Activated naive CD4-positive, alpha-beta T cell (primary cell): ENCODE measurements at places on chromosomes 3 and 15.
A peak's percentile ranks its signal among the peaks of the same experiment; 100 is the strongest.

DNA sequence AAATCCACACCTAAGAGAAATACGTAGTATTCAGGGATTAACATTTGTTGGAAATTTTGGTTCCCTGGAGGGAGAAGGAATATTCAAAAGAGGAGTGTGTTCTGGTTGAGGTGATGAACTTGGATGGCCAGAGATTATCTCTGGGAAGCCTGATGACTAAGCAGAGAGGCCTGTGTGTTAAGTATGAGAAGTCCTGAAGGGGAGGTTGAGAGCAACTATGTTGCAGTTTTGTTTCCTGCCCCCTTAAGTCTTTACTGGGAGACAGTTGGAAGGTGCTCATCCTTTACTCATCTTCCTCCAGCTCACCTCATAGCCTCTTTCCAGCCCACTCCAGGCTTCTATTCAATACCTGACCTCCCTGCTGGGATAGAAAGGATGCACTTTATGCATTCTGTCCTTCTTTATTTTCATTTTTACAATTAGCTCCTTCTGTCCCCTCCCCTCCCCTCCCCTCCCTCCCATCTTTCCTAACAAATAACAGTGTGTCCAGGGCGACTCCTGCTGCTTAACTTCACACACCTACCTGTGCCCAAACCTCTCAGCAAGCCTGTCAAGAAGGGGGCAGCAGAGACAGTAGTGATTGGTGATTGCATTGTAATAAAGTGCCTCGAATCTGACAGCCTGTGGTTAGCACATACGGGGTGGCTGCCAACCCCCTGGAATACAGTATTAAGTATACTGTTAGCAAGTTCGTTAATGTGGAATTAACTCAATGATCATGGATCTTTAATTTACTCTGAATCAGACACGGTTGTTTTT lies 11.9 kb downstream of the RAP2B start:
- DNase-seq, result no peak

GRCh38 chr3:134473868-134474546 lies 11.8 kb downstream of the ANAPC13 start:
- DNase-seq, result peak; percentile 71

- DNase-seq, result no peak
Measured at GRCh38 chr3:184186184-184186901, at the start of gene ABCF3. TSS of gene ABCF3 (plus strand) at chr3:184186199. CDS start at chr3:184186208, 9 bp downstream.

DNA sequence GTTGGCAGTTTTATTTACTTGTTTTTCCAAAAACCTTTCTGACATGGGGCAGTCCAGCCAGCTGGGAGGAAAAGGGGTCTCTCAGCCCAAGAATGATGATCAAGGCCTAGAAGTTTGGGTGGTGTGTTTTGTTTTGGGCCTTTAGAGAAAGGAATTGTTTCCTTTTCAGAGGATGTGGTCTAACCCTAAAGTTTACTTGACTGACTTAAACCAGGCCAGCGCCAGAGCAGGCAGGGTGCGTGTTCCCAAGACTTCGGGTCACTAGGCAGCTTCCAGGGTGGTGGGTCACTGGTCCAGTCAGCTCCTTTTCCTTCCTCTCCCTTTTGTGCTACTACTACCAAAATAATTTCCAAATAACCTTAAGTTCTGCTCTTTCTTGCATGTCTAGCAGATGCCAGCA lies 4.9 kb downstream of the FLNB start:
- DNase-seq, result no peak

DNA sequence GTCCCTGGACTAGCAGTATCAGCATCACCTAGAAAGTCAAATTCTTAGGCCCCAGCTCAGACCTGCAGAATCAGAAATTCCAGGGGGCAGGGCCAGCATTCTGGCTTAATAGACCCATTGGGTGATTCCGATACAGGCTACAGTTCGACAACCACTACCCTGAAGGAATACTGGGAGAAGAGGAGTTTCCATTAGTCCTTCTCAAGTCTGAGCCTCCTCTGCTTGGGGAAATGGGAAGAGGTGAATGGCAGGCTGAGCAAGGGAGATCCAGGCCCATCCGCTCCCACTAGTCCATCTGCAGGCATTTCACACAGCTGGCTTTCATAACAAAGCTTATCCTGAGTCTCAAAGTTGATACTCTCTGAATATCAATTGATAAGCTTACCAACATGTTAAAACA lies 69.1 kb downstream of the MECOM start:
- DNase-seq, result no peak

DNA sequence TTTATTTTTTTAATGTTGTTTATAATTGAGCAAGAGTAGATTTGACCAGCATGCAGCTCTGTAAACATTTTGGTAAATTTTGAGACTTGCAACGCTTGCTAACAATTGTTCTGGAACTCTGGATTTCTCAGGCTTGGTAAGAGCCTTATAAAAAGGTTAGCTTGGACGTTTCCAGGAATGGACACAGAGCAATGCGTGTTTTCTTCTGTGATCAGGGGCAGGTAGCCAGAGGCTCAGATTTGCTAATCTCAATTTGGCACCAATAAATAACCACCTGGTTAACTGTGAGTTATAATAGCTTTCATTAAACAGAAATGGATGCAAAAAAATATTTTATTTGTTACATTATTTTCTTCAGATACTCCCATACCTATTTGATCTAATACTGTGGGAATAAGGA lies 39.8 kb downstream of the CADM2 start:
- no peak for DNase-seq

DNA sequence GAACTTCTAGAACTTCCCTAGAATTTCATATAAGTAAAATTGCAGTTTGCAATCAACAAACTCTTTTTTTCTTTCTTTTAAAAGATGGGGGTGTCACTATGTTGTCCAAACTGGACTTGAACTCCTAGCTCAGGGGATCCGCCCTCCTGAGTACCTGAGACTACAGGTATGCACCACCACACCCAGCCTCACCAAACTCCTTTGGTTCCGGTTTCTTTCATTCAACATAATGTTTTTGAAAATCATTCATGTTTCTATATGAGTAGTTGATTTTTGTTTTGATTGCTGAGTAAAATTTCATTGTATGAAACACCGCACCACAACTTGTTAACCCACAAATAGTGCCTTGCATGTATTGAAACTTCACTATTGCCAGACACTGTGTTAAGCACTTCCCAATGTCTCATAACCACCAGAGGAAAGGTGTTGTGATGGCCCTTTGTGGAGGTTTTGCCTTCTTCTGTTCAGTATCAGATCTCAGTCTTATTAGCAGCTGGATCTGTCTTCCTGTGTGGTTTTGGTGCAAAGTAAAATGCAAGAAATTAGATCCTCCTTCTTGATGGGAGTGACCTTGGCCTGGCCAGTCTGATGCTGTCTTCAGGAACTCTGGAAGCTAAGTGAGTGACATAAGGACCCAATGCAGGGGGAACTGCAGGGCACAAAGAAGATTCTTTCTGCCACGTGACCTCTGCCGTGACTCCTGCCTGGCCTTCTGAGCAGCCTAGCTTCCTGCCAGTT lies 78.8 kb upstream of the UBE2E1 start:
- DNase-seq, result no peak

- DNase-seq, result no peak
Measured at GRCh38 chr3:120137548-120137947, 43.3 kb upstream of the GSK3B start.

DNA sequence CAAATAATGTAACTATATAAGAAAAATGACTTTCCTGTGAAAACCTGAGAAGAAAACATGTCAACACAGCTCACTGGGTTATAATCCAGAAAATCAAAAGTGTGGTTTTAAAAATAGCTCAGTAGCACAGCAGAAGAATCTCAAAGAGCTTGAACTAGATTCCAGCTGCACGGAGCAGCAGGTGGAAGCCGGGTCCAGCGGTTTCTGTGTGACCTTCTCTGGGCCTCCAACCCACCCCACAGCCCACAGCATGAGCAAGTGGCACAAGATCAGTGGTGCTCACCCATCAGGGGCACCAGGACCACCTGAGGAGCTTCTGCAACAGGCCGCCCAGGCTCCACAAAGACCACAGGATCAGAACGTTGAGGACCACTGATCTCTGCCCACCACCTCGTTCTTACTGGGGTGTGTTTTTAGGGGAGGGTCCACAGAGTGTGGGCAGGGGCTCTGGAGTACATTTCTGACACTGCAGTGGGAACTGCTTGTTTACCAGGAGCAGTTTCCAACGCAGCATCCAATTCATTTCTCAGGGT lies 23.2 kb downstream of the SLC41A3 start:
- DNase-seq, result no peak

GRCh38 chr3:124760601-124761000 lies 30.3 kb downstream of the UMPS start:
- no peak for DNase-seq

- DNase-seq, result no peak
Measured at GRCh38 chr3:123275691-123276090, 73.9 kb downstream of the SEC22A start.

GRCh38 chr3:124559846-124560574 lies 170.2 kb upstream of the UMPS start:
- no peak for DNase-seq

GRCh38 chr3:145492456-145492855 lies 668.5 kb downstream of the PLOD2 start:
- DNase-seq, result no peak

- DNase-seq, result no peak
Measured at GRCh38 chr3:118838871-118839270, 195.8 kb downstream of the IGSF11 start.

DNA sequence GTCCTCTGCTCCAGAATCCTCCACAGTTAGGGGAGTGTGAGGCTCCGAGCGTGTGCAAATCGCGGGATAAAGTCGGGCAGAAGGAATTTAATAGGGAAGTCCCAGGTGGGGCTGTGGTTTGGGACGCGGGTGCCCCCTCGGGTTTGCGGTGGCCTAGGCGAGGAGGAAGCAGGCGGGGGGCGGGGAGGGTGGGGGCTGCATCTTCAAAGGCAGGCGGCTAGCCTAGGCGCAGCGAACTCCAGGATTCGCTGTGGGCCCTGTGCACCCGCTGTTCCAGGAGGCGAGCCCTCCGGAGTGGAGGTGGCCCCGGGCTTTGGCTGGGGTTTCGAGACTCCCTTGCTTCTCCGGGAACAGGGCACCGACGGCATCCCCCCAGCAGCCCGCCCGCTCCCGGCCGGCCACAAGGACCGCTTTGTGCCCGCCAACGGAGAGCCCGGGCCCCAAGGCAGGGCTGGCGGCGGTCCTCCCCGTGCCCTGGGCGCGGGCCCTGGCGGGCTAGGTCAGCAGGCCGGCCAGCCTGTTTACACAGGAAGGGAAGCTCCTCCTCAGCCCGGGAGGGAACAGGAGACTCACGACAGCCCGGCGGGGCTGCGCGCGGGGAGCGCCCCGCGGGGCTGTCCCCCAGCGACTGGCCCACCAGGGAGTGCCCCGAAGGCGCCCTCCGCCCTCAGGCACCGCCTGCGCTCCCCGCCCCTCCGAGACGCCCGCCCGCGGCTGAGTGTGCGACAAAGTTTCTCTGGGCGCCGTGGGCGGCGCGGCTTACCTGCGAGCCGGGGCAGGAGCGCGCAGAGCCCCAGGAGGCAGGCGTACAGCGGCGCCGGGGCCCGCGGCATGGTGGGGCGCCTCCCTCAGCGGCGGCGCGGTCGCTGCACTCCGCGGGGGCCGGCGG lies 753 bp downstream of the ITGB5 start:
- DNase-seq, result no peak

- DNase-seq, result no peak
Measured at GRCh38 chr15:89448825-89449224, 47.6 kb downstream of the RHCG start.

DNA sequence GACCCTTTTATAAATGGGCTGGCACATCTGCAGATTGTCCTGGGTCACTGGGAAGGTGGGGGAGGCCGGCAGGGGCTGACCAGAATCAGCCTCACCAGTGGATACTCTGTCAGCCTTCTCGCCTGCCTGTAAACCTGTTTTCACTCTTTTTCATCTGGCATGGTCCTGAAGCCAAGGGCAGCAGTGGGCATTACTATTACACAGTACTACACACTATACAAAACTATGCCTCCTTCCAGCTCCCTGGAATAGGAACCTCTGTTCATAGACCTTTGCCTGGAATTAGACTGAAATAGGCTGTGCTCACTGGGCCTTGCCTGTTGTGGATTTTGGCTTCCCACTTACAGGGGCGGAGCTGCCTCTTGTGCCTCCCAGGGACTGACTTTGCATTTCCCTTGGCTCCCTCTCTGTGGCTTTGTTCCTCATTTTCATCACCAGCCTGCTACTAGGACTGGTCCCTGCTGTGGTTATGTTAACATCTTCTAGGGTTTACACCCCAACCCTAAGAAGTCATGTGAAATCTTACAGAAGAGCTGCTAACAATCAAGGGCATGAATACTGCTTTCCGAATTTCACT lies 120.7 kb downstream of the FNDC3B start:
- no peak for DNase-seq

DNA sequence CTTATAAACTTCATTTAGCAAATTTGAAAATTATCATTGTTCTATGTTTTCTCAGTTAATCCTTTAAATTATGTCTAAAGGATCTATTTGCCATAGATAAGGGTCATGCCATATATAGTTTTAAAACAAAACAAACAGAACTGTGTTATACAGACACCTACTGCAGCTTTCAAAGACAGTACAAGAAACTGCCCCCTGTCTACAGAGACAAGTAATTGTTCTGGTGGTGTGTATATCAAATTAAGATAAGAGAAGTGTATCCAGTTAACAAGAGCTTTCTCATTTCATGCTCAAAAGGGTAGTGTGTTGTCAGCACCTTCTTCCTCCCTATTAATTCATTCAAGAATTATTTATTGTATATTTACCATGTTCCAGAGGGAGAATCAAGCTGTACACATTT lies 201.2 kb downstream of the FMN1 start:
- DNase-seq, result no peak

DNA sequence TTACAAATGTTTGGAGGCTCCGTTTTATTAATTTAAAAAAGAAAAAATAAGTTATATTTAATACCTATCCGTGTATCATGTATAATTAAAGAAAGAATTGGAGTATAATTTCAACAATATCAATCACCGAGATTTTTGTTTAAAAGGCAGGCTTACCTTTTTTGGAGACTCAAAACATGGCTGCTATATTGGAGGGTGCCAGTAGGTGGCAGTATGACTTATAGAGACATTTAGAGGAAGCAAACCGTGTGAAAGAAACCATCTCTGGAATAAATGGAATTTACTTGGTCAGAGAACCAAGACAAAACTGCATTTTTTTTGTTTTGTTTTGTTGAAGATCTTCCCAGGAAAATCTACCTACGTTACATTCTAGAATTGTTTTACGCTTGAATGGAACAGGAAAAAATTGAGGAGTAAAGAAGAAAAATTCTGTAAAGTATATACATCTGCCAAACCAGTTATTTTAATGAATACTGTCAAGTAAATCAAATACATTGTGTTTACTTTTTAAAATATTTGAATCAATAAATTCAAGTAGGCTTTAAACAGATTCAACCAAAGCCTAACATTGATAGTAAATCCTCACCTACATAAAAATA lies 802.6 kb upstream of the ALCAM start:
- DNase-seq, result peak; percentile 14

- DNase-seq, result no peak
Measured at GRCh38 chr15:97126553-97127233, 796.2 kb downstream of the NR2F2 start.

DNA sequence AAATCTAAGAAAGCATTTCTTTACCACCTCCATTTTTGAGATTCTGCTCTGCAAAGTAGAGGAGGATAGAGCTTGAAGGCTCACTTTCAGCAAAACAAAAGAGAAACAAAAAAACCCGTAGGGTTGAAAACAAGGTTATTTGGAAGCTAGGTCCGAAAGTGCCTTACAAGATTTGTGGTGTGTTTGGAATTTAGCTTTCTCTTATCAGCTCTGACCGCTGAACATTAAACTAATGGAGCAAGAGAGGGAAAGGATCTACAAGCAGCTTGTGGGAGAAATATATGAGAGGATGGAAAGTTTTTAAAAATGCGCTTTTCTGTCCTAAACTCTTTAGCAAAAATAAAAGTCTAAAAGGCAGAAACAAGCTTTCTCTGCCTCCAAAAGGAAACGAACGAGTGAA lies 545.5 kb downstream of the NTRK3 start:
- DNase-seq, result no peak

- DNase-seq, result no peak
Measured at GRCh38 chr15:78726870-78727551, 84.3 kb downstream of the ADAMTS7 start.
